ENCODE measurements at places on chromosomes 6 and 20.

- no peak for DNase-seq
These were observed 60.5 kb upstream of the SLC22A23 start for GRCh38 chr6:3517350-3517749.

- no peak for DNase-seq
These were observed 7.6 kb downstream of the GNAS-AS1 start for GRCh38 chr20:58843128-58843556.

DNA sequence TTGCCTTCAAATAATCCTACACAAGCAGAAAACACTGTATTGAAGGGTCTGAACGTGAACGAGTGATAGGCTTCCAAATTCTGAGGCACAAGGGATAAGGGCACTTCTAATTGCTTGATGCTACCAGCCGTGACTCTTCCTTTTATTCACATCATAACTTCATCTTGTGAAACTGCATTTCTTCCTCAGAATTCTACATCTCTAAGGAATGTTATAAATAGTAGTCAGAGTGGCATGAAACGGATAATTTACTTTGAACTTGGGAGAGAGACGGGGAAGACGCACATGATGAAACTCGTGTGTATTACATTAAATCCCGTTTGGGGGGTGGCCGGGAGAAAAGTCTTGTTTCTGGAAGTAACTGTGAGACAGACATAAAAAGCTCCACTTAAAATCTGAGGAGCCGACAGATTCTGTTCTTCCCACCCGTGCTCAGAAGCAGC is 754 bp downstream of the HDDC2 start:
- DNase-seq, result no peak

GRCh38 chr6:61649845-61650244 is 636.2 kb downstream of the KHDRBS2 start:
- no peak for DNase-seq

GRCh38 chr6:16132909-16133308 is 4.0 kb downstream of the MYLIP start:
- no peak for DNase-seq

DNA sequence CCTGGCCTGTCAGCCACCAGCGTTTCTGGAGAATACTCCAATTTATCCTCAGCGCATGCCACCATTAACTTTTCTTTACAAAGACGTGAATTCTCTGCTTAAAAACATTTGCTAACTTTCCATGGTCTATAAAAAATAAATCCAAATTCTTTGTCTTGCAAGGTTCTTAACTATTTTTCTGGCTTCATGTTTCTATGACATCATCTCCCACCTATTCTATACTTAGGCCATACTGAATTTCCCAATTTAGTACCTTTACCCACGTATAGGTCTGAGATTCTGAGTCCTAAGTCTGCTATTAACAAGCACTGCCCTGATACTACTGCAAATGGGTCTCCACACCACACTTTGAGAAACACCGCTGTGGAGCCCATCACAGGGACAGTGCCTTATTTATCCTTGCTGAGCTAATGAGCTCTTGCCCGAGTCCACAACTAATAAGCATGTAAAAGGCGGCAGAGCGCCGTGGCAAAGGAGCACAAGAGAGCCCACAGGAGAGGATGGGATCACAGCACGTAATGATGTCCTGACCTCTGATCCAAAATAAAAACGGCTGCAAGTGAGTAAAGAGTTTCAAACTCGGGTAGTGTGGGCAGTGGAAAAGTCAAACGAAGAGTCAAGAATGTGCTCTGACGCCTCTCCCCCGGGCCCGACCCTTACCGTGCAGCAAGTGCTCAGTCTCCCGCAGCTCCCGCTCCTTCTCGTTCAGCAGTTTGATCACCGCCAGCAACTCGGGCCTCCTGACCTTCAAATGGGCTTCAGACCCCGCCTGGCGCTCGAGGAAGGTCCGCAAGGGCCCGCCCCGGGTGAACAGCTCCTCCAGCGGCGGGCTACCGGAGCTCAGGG is 519 bp downstream of the MTRF1L start:
- no peak for DNase-seq

DNA sequence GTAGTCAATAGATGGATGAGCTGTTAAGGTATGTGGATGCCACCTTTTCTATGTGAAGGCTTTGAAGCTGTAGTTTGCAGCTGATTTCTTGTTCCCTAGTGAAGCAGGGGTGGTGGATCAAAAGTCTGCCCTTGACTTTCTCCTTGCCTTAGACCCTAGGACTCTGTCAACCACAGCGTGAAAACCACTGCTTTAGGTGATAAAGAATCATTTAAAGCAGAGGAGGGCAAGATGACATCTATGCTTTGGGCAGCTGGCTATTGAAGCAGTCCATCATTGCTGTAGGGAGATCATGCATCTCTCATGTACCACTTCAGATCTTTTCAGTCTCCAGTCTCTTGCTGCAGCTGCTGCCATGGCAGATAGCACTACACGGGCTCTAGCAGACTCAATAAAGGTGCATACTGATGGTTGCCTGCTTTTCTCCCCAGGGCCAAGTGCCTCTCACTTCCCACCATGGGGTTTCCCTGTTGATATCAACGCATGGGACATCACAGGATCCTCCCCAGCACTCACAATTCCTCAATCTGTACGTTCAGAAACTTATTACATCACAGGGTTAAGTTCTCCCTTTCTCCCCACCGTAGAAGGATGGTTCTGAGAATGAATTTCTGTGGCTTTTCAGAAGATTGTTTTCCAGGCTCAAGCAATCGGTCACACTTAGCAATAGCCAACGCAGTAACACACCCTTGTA is 122.0 kb upstream of the STMND1 start:
- no peak for DNase-seq

DNA sequence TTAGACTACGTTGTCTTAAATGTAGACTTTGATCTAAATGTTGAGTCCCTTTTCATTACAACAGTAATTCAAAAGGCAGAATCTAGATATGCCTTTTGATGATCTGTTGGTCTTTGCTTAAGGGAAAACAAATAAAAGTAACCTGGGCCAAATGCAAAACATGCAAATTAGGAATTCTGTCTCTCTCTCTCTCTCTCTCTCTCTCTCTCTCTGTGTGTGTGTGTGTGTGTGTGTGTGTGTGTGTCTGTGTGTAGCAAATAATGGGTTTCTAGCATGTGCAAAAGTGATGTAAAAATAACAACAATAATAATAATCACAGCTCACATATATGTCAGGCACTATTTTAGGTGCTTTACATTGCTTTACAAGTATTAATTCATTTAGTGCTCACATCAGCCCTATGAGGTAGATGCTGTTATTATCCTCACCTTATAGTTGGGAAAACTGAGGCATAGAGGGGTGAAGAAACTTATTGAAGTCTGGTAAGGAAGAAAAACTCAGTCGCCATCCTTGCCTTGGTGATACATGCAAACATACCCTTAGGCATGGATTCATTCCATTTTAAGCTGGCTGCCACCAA is 160.3 kb upstream of the ZNF217 start:
- DNase-seq, result no peak

- DNase-seq, result no peak
These were observed 272.4 kb downstream of the CDKAL1 start for GRCh38 chr6:20806669-20807068.

DNA sequence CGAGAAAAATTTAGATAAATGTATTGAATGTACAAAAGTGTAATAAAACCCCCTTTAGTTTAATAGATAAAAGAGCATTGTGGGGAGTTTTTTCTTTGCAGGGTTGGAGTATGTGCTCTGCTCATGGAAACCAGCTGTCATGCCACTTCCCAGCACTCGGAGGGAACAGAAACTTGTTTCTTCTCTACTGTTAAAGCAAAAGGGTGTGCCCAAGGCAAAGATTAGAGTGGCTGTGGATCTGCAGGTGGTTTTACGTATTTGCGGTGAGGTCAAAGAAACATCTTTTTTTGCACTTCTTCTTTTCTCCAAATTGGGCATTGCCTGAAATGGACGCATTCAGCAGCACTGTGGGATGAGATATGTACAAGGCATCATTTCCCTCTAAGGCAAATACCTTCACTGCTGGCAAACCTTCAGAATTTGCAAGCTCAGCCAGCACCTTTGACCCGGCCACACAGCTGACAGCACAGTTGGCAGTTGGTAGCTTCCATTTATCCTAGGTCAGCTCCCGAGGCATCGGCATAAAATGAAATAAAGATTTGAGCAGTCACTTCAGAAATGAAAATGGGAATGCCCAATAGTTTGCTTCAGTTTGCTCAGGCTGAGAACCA is 178.4 kb upstream of the EYA4 start:
- no peak for DNase-seq

DNA sequence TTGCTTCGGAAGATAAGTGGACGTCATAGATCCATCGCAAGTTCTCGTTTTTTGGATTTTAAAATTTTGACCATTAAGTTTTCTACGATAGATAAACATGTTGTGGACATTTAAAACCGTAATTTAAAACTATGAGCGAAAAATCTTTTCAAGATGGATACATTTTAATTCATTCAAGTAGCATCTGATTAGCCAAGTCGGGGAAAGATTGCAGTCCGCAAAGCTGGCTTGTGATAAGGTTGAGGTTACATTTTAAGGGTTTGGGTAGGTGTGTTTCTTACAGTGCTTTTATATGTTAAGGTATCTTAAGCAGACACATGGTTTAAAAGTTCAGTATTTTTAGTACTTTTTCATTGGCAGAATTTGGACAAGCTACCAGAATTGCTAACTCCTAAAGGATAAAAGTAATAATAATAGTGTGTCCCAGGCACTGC is 1.2 kb downstream of the WTAP start:
- no peak for DNase-seq

- no peak for DNase-seq
These were observed 3.5 kb upstream of the PRIM2 start for GRCh38 chr6:57313711-57314471.
